ENCODE measurements at places on chromosomes 5 and 9.

DNA sequence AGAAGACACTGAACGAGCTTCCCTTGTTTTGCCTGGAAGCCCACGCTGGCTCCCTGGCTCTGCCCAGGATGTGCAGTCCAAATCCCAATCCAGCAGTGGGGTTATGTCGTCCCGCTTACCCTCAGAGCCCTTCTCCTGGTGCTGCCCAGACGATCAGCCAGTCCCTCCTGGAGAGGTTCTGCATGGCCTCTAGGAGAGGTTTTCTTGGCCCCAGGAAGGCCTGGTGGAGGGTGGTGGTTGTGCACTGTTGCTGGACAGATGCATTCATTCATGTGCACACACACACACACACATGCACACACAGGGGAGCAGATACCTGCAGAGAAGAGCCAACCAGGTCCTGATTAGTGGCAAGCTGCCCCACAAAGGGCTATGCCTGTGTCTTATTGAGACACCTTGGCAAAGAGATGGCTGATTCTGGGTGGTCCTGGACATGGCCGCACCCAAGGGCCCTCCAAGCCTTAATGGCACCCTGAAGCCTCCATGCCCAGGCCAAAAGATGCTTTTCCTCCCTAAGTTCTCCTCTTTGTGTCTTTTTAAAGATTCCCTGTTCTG is 10.5 kb upstream of the OLFM1 start:
- no peak for DNase-seq

- no peak for DNase-seq
Observed at GRCh38 chr5:120517607-120518252, 53.6 kb downstream of the PRR16 start.

DNA sequence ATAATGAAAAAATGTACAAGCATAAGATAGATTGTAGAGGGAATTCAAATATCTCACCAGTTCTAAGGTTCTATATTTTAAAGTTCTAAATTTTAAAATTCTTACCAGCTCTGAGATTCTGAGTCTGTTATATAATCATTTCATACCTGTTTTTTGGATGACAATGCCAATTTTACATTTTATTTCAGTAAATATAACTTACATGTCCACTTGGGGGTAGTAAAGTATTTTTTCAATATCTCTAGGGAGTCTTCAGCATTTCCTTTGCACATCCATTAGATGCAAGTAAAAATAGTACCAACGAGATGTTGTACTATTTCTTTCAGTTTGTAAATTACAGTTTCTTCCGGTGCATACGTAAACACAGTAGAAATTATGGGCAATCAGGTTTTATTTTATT is 25.7 kb downstream of the NMUR2 start:
- no peak for DNase-seq

GRCh38 chr5:30103052-30103451 is 1090.4 kb upstream of the CDH6 start:
- DNase-seq: no peak

GRCh38 chr5:75526070-75526469 is 14.4 kb downstream of the POLK start:
- DNase-seq: no peak
